ENCODE measurements at places on chromosomes 12 and 14.

DNA sequence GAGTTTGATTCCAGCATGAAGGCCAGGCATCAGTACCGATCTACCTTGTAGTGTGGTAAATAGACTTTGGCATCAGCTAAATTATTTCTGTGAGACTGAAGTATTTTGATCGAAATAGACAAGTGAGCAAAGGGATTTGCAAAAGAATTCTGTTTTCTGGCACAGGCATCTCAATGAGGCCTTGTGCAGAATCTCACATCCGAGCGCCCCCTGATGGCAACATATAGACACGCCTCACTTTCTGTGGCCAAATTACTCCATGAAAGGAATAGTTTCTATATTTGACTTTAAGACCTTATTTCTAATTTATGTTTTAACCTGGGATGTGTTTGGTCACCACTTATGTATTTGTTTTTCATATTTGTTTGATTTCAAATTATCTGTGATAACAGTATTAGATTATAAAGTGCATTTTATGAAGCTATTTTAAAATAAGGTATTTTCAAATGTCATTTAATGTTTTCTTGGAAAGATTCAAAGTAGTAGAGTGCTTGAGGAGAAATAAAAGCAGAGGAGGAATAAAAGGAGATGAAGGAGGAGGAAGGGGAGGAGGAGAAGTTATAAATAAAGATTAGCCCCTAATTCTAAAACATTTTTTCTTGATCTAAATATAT lies 731.9 kb downstream of the NRXN3 start:
- peak; percentile 39 for DNase-seq

DNA sequence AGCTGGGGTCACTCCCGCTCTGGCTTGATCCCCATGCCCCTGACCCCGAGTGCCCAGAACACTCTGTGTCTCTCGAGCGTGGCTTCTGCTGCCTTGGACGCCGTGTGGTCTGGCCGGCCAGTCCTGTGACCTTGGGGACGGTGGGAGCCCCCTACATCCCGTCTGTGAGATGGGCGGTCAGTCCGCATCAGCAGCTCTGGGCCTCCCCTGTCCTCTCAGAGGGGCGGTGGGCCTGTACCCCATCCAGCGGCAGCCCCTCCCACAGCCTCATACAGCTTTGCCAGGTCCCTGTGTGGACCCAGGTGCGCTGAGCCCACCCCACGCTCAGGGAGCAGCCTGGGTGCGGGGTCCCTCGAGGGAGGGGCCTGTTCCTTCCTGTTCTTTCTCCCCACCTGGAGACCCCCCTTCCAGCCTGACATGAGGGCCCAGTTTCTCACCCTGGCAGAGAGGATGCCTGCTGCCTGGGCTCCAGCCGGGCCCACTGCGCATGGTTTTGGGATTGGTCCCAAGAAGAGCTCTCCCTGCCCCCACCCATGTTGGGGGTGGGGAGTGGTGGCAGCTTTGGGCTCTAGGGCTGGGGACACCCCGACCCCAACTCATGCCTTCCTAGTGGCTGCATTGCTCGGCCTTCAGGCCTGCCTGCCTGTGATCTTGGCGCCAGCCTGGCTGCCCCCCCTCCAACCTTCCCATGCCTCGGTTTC lies 1.5 kb downstream of the MTA1 start:
- no peak for DNase-seq

DNA sequence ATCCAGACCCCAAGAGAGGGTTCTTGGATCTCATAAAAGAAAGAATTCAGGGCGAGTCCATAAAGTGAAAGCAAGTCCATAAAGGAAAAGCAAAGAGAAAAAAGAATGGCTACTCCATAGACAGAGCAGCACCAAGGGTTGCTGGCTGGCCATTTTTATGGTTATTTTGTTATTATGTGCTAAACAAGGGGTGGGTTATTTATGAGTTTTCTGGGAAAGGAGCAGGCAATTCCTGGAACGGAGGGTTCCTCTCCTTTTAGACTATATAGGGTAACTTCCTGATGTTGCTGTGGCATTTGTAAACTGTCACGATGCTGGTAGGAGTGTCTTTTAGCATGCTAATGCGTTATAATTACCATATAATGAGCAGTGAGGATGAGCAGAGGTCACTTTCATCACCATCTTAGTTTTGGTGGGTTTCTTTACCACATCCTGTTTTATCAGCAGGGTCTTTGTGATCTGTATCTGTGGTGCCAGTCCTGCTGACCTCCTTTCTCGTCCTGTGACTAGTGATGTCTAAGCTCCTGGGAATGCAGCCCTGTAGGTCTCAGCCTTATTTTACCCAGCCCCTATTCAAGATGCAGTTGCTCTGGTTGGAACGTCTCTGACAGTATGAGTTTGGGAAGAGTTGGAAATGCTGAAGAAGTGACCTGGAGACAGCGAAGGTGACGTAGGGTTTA lies 100.5 kb downstream of the ZNF664 start:
- no peak for DNase-seq

- DNase-seq = no peak
These were observed 5.6 kb downstream of the OR10P1 start for GRCh38 chr12:55642267-55642666.

- DNase-seq = no peak
These were observed 83.7 kb upstream of the RIC8B start for GRCh38 chr12:106690569-106691305.

DNA sequence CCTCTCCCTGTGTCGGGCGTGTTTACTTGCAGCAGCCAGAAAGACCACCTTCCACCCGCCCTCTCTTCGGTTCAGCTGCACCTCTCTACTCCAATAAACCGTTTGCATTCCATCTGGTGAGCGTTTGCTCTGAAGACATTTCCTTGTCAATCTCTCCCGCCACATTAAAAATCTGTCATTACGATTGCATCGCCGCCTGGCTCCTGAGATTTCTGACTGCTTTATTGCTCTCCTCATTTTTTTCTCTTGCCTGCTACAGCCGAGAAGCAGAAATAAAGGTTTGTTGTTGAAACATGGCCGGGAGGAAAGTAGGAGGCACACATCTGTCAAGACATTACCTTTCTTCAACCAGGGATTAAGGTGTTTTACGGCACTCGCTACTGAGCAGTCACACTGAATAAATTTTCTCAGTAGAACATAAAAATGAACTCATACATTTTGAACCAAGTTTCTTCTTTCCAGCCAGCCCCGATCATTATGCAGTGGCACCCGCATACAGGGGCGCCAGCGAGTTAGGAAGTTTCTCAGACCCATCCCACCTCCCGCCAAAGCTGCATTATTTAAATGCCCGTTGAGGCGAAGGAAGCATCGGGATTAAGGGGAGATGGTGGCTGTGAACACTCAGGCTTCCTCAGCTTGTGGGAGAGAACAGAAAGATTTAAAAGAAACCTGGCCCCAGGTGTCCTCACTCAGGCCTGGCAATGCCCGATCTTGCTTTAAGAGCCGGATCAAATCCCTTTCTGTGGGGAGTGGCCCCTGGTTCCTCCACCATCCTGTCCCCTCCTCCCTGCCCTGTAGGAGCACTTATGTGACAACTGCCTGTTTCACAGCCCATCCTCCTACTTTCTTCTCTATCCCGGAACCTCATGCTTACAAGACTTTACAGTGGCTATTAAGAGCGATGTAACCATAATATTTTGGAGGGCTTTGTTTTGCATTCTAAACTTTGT lies 1108.9 kb downstream of the BCL11B start:
- DNase-seq = no peak

GRCh38 chr12:1662761-1663439 lies 28.0 kb upstream of the ADIPOR2 start:
- DNase-seq = peak; percentile 45

DNA sequence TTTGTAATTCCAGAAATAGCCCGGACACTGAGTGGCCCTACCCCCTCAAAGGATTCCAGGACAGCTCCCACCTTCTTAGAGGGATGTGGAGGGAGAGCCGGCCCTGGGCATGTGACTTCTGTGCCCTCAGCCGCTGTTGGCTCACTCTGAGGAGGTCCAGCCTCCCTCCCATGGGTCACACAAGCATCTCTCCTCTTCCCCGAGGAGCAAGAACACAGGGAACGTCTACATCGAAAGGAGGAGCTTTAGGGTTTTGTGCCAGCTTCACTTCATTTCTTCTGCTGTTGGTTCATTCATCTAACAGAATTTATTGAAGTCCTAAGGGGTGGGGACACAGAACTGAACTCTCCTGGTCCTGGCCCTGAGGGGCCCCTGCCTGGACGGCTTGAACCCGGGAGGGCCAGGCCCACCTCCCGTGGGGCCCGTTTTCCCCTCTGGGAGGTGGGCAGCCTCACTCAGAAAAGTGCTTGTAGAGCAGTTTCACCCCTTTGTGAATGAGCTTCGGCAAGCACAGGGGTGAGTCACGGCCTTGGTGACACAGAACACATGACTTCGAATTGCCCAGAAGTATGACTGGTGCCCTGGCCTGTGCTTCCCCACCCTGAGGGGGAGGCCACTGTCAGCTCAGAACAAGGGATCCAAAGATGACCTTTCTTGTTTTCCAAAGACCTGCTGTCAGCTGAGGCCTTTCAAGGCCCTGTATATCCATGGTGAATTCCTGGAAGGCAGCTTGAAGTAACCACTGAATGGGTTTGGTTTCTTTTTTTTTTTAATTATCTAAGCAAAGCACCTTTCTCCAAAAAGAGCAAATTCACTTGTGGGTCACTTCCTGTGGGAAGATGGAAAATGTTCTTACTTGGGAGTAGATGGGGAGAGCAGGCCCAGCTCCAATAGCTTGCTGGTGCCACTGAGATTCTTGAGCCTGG lies 39.2 kb downstream of the NFKBIA start:
- DNase-seq = peak; percentile 93

DNA sequence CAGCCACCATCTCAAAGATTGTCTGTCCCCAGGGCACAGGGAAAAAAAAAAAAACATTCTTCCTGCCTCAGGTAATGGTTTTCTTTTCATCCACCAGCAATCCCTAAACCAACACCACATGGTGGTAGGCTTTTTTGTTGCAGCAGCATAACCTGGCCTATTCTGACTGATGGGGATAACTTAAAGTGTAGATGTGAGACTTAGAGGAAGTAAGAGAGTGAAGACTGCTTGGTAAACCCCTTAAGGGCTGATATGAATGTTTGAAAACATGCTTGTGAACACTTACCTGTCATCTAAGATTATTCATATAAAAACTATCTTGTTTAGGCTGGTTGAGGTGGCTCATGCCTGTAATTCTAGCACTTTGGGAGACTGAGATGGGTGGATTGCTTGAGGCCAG lies 130.2 kb upstream of the RAP1B start:
- DNase-seq = peak; percentile 32

- DNase-seq = peak; percentile 72
These were observed 27.4 kb upstream of the GUCY2C start for GRCh38 chr12:14723763-14724162.

GRCh38 chr12:76189851-76190250 lies 105.4 kb upstream of the NAP1L1 start:
- no peak for DNase-seq

GRCh38 chr12:131327521-131328488 lies 374.1 kb downstream of the ADGRD1 start:
- DNase-seq = no peak

- no peak for DNase-seq
These were observed 923 bp upstream of the MLF2 start for GRCh38 chr12:6753772-6754356.

GRCh38 chr12:80843969-80844368 lies 93.8 kb downstream of the LIN7A start:
- no peak for DNase-seq

- DNase-seq = no peak
These were observed 288.4 kb downstream of the DAD1 start for GRCh38 chr14:22300646-22301045.

DNA sequence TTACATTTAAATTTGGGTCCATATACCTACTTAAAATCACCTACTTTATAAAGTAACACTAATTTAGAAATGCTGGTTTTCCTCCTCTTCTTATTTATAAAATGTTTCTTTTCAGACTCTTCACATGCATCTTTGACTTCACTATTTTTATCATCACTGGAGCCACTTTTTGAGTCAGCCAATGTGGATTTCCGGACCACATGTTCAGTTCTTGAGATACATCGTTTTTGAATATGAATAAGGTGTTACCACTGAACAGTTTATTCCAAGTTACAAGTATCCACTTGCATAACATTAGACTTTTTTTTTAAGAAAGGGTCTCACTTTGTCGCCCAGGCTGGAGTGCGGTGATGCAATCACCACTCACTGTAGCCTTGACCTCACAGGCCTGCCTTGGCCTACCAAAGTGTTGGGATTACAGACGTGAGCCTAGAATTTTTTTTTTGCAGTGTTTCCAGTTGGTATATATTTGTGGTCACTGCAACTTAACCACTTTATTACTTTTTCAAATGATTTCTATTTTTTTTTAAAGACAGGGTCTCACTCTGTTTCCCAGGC lies 5.7 kb downstream of the FNTB start:
- no peak for DNase-seq

DNA sequence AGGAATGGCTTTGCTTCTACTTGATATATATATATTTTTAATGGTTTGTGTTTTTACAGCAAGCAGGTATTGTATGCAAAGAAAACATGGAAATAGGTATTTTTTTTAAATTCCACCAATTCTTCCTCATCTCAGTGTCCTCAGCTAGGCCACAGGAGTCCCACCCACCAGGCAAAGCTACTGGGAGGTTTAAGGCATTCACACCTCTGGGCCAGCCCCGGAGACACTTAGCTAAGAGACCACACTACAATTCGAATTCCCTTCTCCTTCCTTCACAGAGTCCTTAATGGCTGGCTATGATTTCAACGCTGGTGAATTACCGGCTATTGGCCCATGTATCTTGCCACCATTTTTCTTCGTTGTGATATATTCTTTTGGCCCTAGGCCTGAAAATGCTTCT lies 71.4 kb downstream of the SLC15A4 start:
- DNase-seq = no peak

DNA sequence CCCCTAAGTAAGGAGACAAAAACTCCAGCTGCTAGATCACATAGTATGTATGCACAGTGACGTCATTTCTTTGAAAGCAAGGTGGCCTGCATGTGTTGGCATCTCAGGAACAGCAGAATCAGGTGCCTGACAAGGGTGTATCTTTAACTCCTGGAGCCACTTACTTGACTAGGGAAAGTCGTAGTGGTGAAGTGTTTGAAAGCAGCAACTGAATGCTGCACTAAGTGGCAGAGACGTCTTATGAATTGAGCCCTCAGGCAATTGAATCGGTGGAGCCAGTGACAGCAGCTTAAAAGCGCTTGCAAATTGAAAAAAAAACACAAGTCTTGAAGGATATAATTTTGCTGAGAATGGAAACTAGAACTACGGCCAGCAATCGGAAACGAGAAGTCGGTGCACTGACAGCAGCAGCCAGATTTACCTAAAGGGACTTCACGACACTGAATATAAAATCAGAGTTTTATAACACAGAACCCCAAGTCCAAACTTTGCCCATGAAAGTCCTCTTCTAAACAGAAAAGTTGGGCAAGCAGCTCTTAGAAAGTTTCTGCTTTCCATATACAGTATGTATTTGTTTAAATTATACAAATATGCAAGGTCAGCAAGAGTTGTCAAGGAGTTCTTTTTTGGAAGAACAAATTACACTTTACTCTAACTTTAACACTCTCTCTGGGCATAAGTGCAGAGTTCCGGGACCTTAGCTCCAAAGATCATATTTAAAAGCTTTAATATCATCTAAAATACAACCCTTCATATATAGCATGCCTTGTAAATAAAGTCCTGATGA lies 1.1 kb downstream of the IGF1 start:
- peak; percentile 15 for DNase-seq

- DNase-seq = no peak
These were observed 6.0 kb downstream of the CDKN1B start for GRCh38 chr12:12723149-12723680.

- no peak for DNase-seq
These were observed 2.6 kb upstream of the PPP1R1A start for GRCh38 chr12:54590978-54591591.
